ENCODE measurements at places on chromosomes 7 and 10.

- DNase-seq, result no peak
Observed at GRCh38 chr10:47020471-47020870, 109.2 kb downstream of the PTPN20 start.

DNA sequence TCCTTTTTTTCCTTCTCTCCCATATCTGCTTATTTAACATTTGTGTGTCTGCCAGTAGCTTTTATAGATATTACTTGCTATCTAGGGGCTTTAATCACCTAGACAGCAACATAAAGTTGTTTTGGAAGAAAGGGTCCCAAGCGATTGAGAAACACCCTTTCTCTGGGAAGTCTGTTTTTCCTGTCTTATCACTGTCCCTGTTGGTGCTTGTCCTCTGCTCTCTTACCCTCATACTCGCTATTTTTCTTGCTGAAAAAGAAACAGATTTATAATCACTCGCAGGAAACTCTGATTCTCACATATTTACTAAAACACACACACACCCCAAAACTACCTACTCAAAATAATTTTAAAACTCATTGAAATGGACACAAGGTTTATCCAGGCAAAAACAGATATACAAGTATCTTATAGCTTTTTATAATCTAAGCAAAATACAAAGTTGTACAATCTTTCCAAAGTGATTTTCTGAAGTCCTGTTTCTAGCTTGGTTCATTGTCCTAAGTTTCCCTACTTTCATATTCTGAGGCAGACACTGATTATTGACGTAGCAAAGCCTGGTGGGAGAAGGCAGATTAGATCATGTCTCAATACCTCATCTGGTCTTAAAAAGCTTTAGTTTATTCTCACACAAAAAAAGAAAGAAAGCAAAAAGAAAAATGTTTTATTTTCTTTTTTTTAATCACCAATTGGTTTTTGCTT is 157.3 kb downstream of the CACNA2D1 start:
- DNase-seq, result no peak

DNA sequence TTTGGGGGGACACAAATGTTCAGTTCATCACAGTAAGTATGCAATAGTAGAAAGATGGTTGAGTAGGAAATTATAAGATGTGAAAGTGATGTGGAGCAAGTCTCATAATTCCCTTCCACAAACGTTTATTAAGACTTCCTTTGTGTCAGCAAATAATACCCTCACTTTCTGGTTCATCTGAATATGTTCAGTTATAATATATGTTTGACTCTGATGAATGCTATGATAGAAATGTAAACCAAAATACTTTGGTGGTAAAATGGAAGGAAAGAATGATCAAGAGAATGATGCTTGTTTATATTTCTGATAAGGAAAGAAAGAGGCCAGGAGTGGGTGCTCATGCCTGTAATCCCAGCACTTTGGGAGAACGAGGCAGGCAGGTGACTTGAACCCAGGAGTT is 111.7 kb upstream of the PLXDC2 start:
- no peak for DNase-seq

DNA sequence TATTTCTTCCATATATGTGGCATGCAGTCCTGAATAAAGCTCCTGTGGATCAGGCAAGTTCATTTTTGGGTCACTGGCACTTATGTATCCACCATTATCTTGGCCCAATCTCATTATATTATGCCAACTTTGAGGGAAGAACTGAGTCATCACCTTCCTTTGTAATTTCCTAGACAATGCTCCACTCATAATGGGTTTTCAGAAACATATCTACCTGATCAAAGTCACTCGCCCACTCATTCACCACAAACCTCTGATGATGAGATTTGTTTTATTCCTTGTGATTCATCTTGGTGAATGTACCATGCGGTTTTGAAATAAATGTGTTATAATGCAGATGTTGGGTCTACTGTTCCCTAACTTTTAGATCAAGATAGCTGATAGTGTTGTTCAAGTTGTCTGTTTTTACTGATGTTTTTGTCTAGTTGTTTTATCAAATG is 525.8 kb downstream of the KIF20B start:
- no peak for DNase-seq

- no peak for DNase-seq
Observed at GRCh38 chr7:98968621-98969020, 90.3 kb downstream of the TRRAP start.

DNA sequence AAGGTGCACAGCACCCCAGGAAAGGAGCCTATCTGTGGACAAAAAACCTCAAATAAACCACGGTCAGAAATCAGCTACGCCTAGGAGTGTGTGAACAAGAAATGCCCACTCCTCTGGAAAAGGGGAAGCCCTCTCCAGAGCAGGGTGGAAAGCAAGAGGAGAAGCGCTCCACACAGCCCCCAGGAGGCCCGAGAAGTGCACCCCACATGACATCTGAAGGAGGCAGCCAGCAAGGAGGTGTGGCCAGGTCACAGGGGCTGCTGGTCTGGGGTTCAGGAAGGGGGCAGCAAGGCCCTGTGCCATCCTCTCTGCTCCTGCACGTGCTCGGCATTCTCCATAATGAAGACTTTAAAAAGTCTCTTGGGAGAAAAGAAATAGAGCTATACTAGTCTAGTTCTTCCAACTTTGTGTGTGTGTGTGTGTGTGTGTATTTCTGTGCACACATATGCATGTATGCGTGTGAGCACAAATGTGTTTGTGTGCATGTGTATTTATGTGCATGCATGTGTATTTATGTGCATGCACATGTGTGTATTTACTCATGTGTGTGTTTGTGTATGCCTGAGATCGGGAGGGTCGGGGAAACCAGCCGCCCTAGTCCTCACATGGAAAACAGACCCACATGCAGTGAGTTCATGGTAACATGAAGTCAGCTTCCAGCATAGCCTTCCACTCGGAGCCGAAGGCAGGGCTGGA is 76.5 kb downstream of the TNS3 start:
- DNase-seq, result no peak

GRCh38 chr7:141911391-141911790 is 4.8 kb upstream of the OR9A4 start:
- no peak for DNase-seq

DNA sequence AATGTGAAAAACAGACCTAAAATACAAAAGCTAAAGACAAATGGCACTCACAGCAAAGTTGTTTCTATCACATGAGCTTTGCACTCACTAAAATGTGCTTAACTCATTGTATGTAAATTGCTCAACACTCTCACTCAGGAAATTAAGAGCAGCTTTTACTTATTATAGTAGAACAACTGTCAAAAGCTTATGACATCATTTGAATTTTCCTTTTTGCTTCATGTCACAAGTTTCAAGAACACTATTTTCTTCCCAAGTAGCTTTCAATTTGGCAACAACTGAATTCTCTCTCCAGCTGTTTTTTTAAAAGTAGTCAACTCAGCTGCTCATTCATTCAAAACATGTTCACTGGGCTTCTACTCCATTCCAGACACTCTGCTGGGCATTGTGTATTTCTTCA is 46.9 kb downstream of the ATE1 start:
- no peak for DNase-seq

DNA sequence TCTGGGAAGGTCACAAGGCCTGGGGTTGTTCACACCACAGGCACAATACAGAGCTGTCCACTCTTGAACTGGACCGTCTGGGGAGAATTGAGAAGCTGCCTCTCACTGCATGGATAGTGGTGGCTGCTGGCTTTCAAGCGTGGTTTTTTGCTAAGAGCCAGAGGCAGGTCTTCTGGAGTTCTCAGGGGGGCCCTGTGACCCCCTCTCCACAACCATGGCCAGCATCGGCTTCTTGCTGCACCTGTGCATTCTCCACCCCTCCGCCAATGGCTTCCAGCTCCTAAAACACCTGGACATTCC is 140.3 kb downstream of the ADCY1 start:
- DNase-seq, result no peak

DNA sequence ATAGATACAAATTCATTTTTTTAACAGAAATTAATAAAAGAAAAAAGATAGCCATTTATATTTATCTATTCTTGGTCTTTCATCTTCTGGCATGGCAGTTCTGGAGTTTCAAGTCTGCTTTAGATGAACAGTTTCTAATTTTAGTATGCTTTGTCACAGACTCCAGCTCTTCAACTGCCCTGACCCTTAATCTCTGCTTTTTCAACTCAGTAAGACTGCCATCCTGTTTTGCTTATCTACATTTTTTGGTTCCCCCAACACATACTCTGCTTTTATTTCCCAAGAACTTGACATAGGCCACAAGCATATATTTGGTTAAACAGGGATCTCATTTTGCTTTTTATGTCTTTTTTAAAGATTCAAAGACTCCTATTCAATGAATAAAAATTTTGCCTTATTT is 309.3 kb upstream of the KCND2 start:
- DNase-seq, result no peak

- no peak for DNase-seq
Observed at GRCh38 chr7:1026721-1027161, 17.6 kb upstream of the GPR146 start.

- no peak for DNase-seq
Observed at GRCh38 chr7:128410451-128410753, 620 bp upstream of the IMPDH1 start.

DNA sequence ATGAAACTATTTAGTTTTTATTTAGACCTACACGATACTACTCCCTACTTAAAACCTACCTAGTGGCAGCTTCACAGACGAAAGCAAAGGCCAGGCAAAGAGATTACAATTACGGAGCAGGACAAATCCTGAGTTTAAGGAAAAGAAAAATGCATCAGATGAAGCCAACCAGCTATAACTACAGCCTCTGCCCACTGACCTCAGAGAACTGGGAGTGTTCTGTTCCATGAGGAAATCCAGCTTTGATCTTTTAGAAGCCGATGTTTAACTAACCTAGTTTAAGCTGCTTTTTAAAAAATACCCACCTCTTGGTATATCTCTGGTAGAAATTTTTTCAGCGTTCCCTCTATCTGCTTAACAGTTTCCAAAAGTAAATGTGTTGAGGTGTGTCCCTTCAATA is 3.0 kb upstream of the UPF2 start:
- no peak for DNase-seq

DNA sequence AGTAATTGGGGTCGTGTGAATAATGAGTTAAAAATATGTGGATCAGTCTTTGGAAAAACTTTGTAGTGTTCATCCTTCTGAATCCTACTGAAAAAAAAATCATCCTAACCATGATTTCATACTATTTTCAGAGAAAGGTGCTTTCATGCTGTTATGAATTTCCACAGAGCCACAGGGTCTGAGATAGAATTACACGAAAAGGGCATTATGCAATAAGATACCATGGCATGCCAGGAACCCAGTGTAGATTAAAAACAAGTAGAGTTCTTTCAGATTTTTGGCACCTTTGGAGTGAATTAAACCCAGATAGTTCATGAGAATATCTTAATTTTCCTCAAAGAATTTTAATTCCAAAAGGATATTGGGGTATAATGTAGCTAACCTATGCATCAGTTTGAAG is 47.5 kb upstream of the AGMO start:
- no peak for DNase-seq

DNA sequence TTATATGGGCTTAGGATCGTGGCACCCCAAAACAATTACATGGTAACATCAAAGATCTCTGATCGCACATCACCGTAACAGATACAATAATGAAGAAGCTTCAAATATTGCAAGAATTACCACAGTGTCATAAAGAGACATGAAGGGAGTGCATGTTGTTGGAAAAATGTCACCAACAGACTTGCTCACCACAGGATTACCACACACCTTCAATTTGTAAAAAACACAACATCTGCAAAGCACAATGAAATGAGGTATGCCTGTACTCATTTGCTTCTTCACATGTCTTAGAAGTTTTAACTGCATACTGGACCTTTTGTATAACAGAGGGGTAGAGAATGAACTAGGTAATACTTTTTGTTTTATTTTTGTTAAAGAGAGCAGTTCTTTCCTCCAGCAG is 96.6 kb downstream of the TPST1 start:
- DNase-seq, result no peak

- no peak for DNase-seq
Observed at GRCh38 chr7:157538321-157538720, 201.5 kb downstream of the DNAJB6 start.

- no peak for DNase-seq
Observed at GRCh38 chr7:134153493-134154136, 26.5 kb downstream of the LRGUK start.

GRCh38 chr10:5500162-5500670 is 846 bp upstream of the CALML5 start:
- no peak for DNase-seq

- DNase-seq, result no peak
Observed at GRCh38 chr10:124125305-124126116, 32.1 kb upstream of the CHST15 start.

GRCh38 chr7:158355456-158356065 is 232.1 kb downstream of the PTPRN2 start:
- peak; percentile 66 for DNase-seq

DNA sequence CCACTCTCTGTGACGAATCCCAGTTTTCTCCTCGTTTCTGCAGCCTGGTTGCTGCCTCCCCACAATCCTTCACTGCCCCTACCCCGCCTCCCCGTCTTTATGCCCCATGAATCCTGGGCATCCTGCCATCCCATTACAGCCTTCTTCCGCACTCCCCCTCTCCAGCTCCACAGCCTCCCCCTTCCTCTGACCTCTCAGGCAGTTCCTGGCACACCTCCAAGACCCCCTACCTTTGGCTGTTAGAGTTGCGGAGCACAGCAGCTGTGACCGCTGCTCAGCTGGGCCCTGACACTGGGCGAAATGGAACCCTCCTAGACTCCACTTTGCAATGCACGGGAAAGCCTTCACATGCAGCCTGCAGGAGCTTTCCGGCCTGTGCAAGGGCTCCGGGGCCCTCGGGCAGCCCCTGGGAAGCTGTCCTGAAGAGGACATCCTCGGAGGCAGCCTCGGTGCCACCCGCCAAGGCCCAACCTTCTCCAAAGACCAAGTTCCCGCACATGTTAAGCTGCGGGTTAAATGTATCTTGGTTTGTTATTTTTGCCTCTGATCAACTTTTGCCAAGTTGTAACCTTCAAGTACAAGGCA is 400.7 kb upstream of the MKI67 start:
- no peak for DNase-seq

GRCh38 chr7:117950601-117951260 is 77.5 kb upstream of the CTTNBP2 start:
- DNase-seq, result no peak

GRCh38 chr7:71633551-71634008 is 501.6 kb downstream of the GALNT17 start:
- no peak for DNase-seq

GRCh38 chr7:110940756-110941155 is 150.2 kb upstream of the LRRN3 start:
- DNase-seq, result no peak

GRCh38 chr7:39950473-39951225 is 593 bp downstream of the CDK13 start:
- peak; percentile 55 for DNase-seq

DNA sequence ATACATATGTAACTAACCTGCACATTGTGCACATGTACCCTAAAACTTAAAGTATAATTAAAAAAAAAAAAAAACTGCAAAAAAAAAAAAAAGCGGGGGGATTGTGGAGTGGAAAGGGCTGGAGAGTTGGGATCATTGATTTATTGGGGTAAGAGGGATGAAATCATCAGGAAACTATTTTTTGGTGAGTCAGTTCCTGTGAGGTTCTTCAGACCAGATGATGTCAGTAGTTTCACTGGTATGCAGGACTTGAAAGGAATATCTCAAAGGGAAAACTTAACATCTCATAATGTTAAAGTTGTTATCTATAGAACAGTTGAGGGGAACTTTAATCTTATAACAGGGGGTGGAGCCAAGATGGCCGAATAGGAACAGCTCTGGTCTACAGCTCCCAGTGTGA is 32.6 kb upstream of the TECTB start:
- DNase-seq, result no peak

Data from NCI-H774 (cell line).